SW 1271 (cell line): ENCODE measurements at places on chromosomes 3 and 15.

DNA sequence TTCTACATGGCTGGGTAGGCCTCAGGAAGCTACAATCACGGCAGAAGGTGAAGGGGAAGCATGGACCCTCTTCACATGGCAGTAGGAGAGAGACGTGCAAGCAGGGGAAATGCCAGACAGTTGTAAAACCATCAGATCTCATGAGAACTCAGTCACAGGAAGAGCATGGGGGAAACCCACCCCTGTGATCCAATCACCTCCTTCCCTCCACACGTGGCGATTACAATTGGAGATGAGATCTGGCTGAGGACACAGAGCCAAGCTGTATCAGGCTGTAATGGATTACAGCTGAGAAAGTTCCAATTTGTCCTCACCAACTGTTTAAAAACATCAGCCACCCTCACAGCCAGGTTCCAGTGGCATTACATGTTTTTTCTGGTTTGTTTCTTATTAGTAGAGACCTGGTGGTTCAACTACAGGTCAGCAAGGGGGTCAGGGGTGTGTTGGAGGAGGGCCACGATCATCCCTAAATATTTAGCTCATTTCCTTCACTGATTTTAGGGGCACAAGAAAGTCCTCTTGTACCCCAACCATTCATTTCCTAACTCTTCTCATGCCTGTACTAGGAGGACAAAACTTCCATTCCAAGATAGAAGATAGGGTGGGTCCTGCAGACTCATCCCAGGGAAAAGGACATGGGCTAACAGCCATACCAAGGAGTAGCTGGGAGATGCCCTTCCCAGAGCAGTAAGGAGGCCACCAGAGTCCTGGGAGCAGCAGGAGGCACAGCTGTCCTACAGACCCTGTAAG lies 54.4 kb downstream of the ANXA2 start:
- DNase-seq: no peak

- DNase-seq: no peak
These were observed 821 bp downstream of the LINS1 start for GRCh38 chr15:100601163-100601562.

GRCh38 chr3:14145670-14146380 lies 21.0 kb downstream of the TMEM43 start:
- no peak for DNase-seq

GRCh38 chr3:36680952-36681351 lies 83.4 kb downstream of the DCLK3 start:
- no peak for DNase-seq

DNA sequence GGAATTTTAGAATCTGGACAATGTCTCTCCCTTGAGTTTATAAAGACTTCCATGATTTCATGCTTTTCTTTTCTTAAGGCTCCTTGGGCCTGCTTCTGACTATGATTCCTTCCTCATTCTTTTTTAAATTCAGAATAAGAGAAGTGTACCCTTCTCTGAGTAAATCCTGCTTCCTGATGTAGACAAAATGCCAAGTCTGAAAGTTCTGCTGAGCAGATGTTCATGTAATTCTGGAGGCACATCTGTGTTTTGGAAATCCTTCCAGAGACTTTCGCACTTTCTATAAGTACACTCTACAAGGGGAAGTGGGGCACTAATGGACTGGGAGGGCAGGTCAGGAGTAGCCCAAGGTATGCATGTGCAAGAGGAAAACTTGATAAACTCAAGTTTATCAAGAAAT lies 24.8 kb downstream of the TPM1 start:
- DNase-seq: no peak

GRCh38 chr15:86079508-86080266 lies at the start of gene AGBL1:
AGBL1 (plus strand) TSS chr15:86079871.
- no peak for DNase-seq

DNA sequence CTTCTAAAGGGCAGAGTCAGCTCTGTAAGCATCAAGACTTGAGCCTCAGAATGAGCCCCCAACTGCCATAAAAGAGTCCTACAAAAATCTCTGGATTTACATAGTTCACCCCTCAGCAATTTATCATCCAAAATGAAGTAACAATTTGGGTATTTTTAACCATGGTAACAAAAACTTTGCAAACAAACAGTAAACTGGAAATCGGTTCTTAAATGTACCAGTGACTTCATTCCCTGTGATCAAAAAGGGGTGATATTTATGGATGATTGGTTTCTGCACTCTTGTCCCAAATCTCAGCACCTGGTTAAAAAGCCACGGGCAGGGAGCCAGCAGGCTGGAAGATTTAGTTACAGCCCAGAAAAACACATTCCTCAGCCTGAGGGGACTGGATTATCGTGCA lies 73.6 kb downstream of the TFG start:
- DNase-seq: no peak

DNA sequence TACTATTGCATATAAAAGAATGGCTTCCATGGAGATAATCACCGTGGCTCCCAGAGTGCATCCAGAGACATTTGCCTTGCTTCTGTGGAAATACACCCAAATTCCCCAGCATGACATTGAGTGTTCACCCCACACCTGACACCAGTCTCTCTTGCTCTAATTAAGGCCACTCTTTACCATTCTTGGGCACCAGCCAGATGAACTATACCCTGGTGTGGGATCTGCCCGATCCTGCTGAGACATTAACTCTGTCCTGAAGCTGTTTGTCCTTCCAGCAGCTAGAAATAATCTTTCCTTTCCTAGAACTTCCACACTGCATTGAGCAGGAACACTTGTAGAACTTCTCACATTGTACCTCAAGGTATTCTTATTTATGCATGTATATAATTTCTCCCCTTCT lies 105.2 kb downstream of the LPP start:
- no peak for DNase-seq

DNA sequence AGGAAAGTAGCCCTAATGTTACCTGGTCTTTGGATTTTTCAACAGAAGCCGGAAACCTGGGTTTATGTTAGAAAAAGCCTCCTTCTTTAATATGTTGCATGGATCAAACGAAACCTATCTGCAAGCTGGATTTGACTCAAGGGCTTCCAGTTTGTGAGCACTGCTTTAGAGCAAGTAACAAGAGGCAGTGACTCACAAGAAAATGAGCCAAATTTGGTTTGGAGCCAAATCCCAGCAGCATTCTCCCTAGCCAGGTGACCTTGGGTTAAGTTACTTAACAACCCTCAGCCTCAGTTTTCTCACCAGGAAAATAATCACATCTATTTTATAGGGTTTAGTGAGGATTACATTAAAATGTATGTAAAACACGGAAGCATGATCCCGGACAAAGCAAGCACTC lies 215.2 kb upstream of the PRICKLE2 start:
- no peak for DNase-seq

- DNase-seq: no peak
These were observed 280.4 kb downstream of the CD47 start for GRCh38 chr3:107810171-107811071.

DNA sequence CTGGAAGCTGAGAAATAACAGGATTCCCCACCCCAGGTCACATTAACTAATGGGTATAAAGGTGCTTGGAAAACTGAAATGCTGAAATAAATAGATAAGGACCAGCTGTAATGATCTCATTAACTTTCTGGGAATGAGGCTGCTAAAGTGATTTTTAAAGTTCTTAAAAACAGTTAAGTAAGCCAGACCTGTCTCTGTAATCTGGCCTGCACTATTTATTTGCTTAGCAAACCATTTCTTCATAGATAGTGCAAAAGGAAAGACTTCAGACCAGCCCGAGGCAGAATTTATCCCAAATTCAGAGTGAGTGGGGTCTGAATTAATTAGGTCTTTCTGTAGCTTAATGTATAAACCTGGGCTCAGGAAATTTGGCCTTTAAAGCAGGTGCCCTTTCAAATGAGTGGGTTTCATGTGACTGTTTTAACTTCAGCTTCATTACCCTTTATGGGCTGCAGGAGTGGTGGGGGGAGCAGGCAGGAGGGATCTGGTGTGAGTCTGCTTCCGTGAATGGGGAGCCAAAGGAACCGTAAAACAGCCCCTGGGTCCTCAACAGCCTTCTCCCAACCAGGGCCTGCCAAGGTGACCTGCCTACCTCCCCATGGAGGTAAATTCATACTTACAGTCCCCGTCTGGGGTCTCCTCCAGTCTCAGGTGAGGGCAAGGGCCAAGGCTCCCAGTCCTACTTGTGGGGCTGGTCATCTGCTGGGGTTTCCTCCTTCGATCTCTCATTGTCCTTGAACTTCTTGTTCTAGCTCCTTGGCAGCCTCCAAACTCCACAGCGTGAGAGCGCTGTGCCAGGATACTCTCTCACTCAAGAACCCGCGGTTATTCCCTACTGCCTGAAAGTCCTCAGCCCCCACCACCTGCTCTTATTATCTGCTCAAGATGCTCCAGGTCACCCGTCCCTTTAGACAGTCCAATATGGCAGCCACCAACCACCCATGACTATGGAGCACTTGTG lies 31.2 kb downstream of the MAGEF1 start:
- no peak for DNase-seq

GRCh38 chr3:23667536-23668429 lies 138.0 kb upstream of the UBE2E1 start:
- DNase-seq: no peak

DNA sequence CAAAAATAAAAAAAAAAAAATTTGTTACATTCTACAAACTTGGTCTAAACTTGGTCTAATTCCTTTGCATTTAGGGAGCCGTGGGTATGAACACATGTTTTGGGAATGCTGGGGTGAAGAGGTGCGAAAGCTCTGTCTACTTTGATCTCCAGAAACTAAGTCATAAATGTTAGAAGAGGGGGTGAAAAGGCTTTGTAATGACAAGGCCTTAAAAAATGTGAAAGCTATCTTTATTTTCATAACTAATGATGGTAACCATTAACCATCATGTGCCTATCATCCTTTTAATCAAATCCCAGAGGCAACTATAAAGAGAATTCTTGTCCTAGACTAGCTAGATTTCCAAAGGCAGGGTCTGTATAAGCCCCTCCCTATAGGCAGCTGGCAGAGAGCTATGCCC lies 60.9 kb downstream of the PRICKLE2 start:
- no peak for DNase-seq

GRCh38 chr15:50726315-50726714 lies 39.2 kb downstream of the SPPL2A start:
- no peak for DNase-seq

DNA sequence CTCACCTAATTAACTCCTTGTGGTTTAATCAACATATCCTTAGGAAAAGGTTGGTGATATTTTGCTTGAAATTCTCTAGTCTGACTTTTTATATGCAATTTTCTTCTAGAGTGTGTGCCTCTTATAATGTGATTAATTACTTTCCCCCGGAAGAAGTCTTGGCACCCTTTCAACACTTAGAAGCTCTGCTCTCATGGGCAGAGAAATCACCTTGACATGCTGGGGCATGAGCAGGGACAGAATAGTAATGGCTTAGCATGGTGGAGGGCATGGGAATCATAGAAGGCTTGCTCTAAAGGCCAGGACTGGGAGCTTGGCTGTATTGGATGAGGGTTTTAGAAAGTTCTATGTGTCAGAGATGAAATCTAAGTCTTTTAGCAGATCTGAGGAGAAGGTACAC lies 293.5 kb downstream of the AGBL1 start:
- DNase-seq: no peak

DNA sequence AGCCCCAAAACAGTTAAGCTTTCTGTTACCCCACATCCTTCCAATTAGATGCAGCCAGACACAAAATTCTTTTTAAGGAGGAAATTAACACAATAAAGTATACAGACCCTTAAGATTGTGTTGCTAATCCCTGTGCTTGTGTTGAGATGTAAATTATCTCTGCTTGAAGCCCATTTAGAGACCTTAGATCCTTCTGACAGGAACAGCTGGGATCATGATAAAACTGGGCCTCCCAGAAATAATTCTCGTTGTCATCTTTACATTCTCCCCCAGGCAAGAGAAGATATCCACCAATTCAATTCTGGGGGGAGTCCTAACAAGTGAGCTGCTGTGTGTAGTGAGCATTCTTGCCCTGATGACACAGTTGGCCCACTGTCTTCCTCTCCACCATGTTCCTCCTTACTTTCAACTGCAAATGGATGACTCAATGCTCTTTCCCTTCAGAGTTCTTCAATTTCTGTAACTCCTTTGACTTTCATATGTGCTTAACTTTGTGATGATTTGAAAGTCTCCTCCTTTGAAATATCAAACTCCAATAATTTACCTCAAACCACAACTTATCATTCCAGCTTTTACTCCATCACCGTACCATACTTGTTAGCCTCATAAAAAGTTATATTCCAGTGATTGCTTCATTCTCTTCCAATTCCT lies 186.6 kb downstream of the RAP2B start:
- DNase-seq: no peak

- DNase-seq: no peak
These were observed 151.3 kb downstream of the LPP start for GRCh38 chr3:188305220-188305619.

DNA sequence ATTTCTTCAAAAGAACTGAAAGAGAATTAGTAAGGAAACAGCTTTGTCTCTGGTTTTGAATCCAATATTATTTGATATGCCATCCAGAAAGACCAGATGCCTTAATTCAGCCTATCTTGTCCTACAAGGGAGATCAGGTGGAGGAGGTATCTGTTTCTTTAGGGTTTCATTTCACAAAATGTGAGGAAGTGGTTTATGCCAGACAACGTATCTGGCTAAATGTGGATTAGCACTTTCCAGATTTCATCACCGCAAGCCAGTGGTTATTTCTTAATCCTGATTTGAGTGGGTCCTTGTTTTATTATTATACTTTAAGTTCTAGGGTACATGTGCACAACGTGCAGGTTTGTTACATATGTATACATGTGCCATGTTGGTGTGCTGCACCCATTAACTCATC lies 271.1 kb downstream of the EBLN2 start:
- no peak for DNase-seq

DNA sequence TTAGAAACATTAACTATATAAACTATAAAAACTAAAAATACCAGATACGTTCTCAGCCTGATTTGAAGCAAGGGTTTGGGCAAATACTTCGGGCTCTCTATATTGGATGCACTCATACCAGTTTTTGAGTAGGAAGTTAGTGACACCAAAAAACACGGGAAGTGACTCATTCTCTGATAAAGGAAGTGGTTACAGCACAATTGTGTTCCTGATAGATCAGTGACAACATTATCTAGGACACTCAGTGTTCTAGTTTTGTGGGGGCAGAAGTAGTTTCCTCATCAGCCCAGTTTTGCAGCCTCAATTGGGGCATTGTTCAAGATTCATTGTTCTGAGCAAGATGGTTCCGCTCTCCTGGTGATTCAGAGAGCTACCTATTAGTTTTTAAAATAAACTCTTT lies 469.6 kb upstream of the DPPA4 start:
- peak; percentile 87 for DNase-seq

GRCh38 chr3:50322386-50323091 lies at the start of gene HYAL2:
HYAL2 (minus strand) TSS chr3:50322745; CDS start chr3:50320489, 2,256 bp downstream.
- no peak for DNase-seq
